ENCODE measurements at places on chromosomes 7 and 10. TPM values are rescaled to one million over a fixed set of nuclear protein-coding genes. Genes with fewer than 3 reads are reported as not detected.

WNT16 gene
- 0.43 TPM for polyA plus RNA-seq

PON1 gene
- 2.3 TPM for polyA plus RNA-seq

- DNase-seq = no peak
- no peaks in the 10 kb centered on the region for H3K36me3 ChIP-seq
- no peaks in the 10 kb centered on the region for H3K27me3 ChIP-seq
- H3K27ac ChIP-seq = no peak overlapping the region
- no peaks in the 10 kb centered on the region for H3K4me1 ChIP-seq
Observed at GRCh38 chr7:49150486-49150885, 226.1 kb downstream of the CDC14C start.

DNA sequence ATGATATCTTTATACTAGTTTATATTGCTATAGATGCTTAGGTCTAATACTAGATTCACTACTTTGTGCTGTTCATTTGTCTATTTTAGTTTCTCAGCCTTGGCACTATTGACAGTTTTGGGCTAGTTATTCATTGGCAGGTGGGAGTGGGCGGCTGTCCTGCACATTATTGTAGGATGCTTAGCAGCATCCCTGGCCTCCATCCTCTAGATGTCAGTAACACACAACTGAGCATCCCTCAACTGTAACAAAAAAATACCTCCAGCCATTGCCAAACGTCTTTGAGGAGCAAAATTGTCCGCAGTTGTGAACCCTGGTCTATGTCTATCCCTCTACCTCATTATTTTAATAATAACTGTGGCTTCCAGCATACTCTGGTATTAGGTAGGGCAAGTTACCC is 34.4 kb upstream of the PNLIP start:
- no peaks in the 10 kb centered on the region for H3K27me3 ChIP-seq
- no peaks in the 10 kb centered on the region for H3K4me1 ChIP-seq

GRCh38 chr10:111298031-111298430 is 221.2 kb downstream of the ADRA2A start:
- H3K4me3 ChIP-seq = no peak overlapping the region
- H3K36me3 ChIP-seq = no peaks in the 10 kb centered on the region
- H3K27ac ChIP-seq = no peak overlapping the region
- no peaks in the 10 kb centered on the region for H3K4me1 ChIP-seq
- DNase-seq = no peak
- H3K27me3 ChIP-seq = no peaks in the 10 kb centered on the region

DNA sequence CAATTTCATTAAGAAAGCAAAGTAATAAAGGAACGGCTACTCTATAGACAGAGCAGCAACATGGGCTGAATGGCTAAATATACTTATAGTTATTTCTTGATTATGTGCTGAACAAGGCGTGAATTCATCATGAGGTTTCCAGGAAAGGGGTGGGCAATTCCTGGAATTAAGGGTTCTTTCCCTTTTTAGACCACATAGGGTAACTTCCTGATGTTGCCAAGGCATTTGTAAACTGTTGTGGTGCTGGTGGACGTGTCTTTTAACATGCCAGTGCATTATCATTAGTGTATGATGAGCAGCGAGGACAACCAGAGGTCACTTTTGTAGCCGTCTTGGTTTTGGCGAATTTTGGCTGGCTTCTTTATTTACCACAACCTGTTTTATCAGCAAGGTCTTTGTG is 28.5 kb upstream of the ZMYND11 start:
- no peak overlapping the region for H3K4me3 ChIP-seq
- no peaks in the 10 kb centered on the region for H3K27me3 ChIP-seq
- no peak overlapping the region for H3K27ac ChIP-seq
- no peaks in the 10 kb centered on the region for H3K4me1 ChIP-seq

GRCh38 chr7:138478499-138478908 is 18.4 kb downstream of the TRIM24 start:
- no peak overlapping the region for H3K27ac ChIP-seq
- DNase-seq = peak; percentile 52
- H3K36me3 ChIP-seq = peaks cover 6% of the 10 kb centered on the region
- no peak overlapping the region for H3K4me3 ChIP-seq
- H3K4me1 ChIP-seq = peaks cover 16% of the 10 kb centered on the region

GRCh38 chr7:43303740-43304241 is 191.3 kb downstream of the HECW1 start:
- DNase-seq = no peak
- no peaks in the 10 kb centered on the region for H3K27me3 ChIP-seq
- H3K4me3 ChIP-seq = no peak overlapping the region
- H3K27ac ChIP-seq = no peak overlapping the region

- no peaks in the 10 kb centered on the region for H3K36me3 ChIP-seq
- H3K27me3 ChIP-seq = no peaks in the 10 kb centered on the region
- no peak for DNase-seq
Observed at GRCh38 chr7:52782348-52782747, 253.1 kb upstream of the POM121L12 start.

DNA sequence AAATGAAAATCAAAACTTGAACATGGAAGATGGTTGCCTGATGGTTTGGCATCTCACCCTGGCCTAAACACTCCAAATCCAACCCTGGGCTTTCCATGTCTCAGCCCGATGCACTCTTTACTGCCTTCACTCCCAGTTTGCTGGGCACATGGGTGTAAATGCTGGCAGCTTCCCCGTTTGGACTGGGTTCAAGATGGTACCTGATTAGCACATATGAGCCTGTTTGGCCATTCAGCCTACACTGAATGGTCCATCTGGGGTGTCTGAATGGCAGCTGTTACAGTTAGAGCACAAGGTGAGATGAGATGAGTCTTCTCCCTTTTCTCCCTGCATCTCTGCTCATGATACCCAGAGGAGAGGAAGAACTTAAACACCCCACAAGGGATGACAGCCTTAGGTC is 37.1 kb downstream of the ATXN7L1 start:
- no peaks in the 10 kb centered on the region for H3K27me3 ChIP-seq
- no peaks in the 10 kb centered on the region for H3K4me1 ChIP-seq
- H3K36me3 ChIP-seq = peaks cover 9% of the 10 kb centered on the region
- H3K27ac ChIP-seq = no peak overlapping the region

All from large intestine (tissue), 12 donors.